NCI-H146 (cell line): ENCODE measurements at places on chromosomes 11 and 22.

DNA sequence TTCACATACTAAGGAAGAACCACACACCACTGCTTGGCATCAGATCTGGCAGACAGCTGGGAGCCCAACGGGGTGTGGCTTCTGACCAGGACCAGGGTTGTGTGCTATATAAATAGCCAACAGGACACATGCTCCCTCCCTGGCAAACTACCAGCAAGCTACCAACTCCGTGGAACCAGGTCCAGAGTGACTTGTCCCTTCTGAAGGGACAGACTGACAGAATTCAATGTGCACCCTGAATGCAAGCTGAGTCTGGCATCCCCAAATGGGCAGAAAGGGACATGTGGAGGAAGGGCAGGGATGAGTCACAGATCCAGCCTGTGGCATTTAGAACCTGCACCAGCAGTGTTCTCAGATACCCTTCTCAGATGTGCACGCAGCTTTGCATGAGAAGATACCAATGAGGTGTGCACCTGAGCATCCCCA, 92.9 kb downstream of the MICAL3 start:
- DNase-seq: no peak

DNA sequence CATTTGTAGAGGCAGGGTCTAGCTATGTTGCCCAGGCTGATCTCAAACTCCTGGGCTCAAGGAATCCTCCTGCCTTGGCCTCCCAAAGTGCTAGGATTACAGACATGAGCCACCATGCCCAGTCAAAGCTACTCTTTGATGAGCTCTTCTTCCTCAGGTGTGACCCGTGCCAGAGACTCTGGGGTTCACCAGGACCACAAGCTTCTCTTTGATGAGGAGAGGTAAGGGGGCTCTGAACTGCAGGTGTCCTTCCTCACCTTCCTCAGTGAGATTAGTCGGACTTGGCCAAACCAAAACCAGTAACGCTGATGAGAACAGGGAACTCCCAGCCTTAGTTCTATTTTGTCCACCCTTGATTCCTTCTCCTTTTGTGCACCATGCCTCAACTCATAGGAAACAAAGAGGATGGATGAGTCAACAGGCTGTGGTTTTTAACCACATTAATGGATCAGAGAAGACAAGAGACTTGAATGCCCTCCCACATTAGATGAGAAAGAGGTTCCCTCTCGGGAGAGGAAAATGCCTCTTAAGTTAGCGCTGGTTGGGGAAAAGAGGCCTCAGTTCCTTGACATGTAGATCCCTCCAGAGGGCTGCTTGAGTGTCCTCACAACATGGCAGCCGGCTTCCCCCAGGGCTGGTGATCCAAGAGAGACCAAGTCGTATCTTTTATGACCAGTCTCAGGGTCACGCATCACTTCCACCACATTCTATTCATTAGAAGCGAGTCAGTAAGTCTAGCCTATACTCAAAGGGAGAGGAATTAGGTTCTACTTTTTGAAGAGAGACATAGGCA, 25.7 kb upstream of the CTR9 start:
- DNase-seq: no peak

DNA sequence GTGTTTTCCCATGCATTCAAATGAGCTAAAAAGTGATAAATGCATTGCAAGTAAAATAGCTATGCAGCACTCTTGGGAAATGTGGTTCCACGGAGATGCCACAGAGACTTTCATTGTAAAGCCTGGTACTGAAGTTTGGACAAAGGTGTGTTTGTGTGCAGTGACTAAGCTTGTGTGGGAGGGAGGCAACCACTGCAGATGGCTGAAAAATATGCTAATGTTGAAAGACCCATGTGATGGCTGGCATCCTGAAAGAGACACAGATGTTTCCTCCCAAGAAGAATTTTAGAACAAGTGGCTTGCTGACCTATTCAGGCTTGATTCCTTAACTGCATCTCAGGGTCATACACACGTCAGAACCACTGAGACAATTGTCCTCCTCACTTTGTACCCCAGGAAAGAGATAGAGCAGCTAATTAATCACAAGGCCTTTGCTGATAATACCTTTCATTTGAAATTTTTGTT, 73.8 kb downstream of the FAM76B start:
- DNase-seq: no peak

DNA sequence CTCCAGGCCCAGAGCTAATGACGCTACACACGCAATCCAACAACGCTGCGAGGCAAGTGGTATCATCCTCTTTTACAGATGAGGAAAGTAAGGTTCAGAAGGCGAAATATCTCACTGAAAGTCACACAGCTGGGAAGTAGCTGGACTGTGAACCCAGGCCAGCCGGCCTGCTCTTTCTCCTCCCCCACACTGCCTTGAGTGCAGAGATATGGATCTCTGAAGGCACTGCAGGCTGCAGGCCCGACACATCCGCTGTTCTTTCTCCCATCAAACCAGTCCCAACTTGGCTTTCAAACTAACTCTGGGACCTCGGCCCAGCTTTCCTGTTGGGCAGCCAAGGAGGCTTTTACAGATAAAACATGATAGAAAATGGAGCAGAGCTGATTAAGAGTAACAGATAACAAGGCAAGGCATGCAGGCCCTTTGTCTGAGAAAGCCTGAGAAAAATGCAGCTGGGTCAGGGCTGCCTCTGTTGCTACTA, 64.0 kb upstream of the PTPRJ start:
- DNase-seq: no peak

DNA sequence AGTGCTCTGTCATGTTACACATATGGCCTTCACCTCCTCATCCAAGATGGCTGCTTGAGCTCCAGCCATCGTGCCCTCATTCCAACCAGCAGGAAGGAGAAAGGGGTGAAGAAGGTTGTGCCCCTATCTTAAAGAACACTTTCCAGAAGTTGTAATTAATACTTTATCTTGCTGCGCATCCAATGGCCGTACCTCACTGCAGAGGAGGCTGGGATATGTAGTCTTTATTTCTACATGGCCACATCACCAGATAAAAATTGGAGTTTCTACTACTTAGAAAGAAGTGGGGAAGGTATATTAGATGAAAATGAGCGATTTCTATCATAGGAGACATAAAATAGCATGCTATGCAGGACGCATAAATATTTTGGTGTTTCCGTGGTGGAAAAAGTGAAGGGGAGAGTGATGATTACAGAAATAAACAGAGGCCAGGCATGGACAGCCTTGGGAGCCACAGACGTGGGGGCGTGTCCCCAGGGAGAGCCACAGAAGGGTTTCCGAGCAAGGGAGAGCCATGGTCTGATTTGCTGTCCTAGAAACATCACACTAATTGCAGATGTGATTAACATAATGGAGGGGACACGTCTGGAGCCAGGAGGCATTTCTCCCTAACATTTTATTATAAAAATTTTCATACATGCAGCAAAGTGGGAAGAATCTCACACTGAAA, 8.8 kb upstream of the MB start:
- DNase-seq: no peak

GRCh38 chr11:131327421-131327820, 43.0 kb upstream of the NTM start:
- DNase-seq: no peak
